ENCODE measurements at places on chromosomes 3 and 15.

DNA sequence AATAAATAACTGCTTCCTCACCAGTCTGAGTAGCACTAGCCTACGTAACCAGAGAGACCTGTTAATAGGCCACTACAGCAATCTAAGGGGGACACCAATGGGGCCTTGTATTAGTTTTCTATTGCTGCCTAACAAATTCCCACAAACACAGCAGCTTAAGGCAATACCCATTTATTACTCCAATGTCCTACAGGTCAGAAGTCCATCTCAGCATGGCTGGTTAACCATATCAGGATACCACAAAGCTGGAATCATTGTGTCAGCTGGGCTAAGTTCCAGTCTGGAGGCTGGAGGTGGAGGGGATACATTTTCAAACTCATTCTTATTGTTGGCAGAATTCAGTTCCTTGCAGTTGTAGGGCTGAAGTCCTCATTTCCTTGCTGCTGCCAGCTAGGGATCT, 331.9 kb downstream of the ULK4 start:
- no peak for DNase-seq

- no peak for DNase-seq
Measured at GRCh38 chr3:68666429-68667136, 265.8 kb downstream of the TAFA4 start.

- no peak for DNase-seq
Measured at GRCh38 chr3:24639061-24639460, 144.4 kb upstream of the THRB start.

DNA sequence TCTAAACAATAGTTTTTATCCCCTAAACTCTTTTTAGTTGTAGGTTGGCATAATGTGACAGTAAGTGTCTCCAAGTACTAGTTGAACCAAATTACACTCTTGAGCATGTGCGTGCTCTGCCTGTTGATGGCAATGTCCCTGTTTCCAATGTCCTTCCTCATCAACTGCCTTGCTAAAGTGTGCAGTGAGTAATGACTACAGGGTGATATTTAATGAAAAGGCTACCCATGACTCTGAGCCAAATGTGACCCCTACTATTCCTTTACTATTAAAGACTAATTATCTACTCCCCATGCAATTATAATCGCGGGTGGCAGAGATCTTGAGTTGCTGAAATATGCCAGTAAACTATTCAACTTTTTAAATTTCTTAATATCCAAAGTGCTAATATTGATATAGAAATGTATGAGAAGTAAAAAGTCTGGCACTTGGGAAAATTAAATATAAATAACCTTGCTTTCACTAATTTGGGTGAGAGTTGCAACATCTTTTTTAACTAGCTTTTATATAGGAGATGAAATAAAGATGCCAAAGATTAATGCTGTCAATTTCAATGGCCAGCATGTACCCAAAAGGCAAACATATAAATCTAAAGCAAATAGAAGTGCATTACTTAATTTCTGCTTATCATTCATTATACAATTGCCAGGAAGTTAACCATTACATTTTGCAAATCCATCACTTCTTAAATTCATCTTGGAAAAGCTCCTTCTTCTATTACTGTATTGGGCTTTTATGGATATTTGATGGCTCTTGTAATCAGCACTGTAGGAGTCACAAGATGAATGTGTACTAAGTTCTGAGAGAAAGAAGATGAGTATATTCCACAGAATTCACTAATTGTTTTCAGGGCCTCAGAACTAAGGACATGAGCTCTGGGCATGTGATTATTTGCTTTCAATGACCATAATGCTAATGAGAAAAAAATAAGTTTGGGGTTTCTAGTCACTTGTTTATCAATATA, 518.2 kb upstream of the NAALADL2 start:
- DNase-seq: no peak

- DNase-seq: no peak
Measured at GRCh38 chr15:51315726-51316125, 22.7 kb downstream of the CYP19A1 start.

- no peak for DNase-seq
Measured at GRCh38 chr3:39485547-39485946, 18.1 kb downstream of the MOBP start.

DNA sequence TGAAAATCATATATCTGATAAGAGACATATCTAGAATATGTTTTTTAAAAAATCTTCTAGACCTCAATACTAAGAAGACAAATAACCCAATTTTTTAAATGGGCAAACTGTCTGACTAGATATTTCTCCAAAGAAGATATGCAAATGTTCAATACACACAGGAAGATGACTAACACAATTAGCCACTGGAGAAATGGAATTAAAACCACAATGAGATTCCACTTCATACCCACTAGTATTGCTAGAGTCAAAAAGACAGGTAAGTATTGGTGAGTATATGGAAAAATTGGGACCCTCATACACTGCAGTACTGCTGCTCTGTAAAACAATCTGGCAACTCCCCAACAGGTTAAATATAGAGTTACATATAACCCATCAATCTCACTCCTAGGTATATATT, 33.1 kb upstream of the TOPAZ1 start:
- no peak for DNase-seq

DNA sequence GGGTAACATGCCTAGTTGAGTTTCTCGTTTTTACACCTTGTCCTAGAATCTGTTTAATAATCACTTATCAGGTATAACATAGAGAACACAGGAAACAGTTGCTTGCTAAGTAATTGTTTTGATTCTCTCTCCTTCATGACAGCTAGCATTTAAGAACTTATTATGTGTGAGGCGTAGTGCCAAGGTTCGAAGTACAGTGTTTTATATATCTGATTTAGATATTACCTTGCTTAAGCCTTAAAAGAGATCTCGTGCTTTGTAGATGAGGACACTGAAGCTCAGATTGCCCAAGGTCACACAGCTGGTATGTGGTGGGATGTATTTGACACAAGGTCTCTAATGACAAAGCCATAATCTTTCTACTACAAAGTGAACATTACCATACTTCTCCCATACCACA, 29.0 kb upstream of the IFT57 start:
- no peak for DNase-seq

GRCh38 chr15:76177491-76178040, 117.8 kb downstream of the TMEM266 start:
- no peak for DNase-seq

DNA sequence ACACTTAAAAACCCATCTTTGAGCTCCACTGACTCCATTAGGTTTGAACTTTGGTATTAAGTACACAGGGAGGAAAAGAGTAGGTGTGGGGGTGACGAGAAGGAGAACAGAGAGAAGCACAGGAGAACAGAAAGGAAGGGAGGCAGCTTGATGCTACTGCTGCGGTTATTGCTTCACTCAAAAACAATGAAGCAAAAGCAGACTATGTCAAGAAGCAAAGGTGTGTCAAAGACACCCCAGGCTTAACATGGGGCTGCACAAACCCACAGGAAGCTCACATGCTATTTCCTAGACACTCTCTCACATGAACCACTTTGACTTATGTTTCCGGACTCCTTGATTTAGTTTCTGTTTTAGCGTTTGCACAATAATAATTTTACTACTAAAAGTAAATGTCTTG, 961.0 kb upstream of the CFAP20DC start:
- peak; percentile 54 for DNase-seq

GRCh38 chr15:67917636-67918035, 77.8 kb upstream of the RNU6-1 start:
- DNase-seq: no peak

GRCh38 chr3:35968043-35968622, 328.8 kb downstream of the ARPP21 start:
- no peak for DNase-seq

GRCh38 chr15:57554812-57555179, 36.9 kb upstream of the MYZAP start:
- DNase-seq: no peak

GRCh38 chr15:74664028-74664616, 31.7 kb downstream of the EDC3 start:
- DNase-seq: no peak

GRCh38 chr15:65263313-65263712, 23.4 kb downstream of the PARP16 start:
- no peak for DNase-seq

DNA sequence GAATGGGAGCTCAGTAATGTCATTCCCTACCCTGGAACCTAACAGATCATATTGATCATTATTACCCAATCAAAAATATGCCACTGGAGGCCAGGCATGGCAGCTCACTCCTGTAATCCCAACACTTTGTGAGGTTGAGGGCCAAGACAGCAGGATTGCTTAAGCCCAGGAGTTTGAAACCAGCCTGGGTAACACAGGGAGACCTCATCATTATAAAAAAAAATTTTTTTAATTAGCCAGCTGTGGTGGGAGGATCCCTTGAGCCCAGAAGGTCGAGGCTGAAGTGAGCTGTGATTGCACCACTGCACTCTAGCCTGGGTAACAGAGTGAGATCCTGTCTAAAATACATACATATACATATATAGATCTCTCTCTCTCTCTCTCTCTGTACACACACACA, 10.2 kb downstream of the IGDCC4 start:
- DNase-seq: no peak

GRCh38 chr3:167125612-167126407, 254.3 kb downstream of the ZBBX start:
- no peak for DNase-seq

DNA sequence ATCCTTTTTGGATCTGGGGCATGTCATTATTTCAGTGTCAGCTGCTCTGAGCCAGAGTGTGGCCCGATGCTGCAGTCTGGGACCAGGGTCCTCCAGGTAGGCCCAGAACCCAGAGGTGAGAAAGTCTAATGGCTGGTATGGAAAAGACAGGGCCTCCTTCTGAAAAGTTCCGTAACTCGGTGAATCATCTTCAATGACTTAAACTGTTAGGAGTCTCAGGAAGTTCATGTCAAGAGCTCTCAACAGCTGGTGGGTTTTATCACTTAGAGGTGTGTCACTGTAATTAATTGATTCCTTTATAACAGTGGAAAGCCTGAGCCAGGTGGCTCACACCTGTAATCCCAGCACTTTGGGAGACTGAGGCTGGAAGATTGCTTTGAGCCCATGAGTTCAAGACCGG, 28.5 kb upstream of the PDE8A start:
- no peak for DNase-seq

DNA sequence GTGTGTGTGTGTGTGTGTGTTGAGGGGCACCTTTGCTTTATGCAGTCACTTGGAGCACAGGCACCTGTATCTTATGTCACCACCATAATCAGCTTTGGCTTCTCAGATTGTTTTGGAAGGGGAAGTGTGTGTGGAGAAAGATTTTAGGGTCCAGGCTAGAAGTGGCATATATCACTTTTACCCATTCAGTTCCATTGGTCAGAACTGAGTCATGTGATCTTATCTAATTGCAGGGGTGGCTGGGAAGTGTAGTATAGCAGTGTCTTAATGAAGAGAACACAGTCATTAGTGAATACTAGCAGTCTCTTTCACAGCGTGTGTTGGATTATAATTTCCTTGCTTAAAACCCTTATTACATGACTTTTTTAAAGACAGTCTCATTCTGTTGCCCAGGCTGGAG, 20.6 kb downstream of the NCK1 start:
- DNase-seq: no peak

DNA sequence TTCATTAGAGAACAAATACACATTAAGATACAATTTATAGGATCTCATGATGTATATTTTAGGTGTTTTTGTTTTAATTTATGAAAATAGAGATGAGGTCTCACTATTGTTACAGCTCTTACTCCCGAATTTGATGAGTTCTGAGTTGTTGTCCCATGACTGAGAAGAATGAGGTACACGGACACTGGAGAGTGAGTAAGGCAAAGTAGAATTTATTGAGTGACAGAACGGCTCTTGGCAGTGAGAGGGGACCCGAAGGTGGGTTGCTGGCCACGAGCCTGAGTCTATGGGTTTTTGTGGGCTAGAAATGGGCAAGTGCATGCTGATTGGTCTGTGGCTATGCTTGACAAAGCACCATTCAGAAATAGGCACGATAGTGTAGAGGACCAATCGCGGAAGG, 3.1 kb upstream of the RNF168 start:
- DNase-seq: no peak

- no peak for DNase-seq
Measured at GRCh38 chr3:85364296-85364909, 405.6 kb downstream of the CADM2 start.

DNA sequence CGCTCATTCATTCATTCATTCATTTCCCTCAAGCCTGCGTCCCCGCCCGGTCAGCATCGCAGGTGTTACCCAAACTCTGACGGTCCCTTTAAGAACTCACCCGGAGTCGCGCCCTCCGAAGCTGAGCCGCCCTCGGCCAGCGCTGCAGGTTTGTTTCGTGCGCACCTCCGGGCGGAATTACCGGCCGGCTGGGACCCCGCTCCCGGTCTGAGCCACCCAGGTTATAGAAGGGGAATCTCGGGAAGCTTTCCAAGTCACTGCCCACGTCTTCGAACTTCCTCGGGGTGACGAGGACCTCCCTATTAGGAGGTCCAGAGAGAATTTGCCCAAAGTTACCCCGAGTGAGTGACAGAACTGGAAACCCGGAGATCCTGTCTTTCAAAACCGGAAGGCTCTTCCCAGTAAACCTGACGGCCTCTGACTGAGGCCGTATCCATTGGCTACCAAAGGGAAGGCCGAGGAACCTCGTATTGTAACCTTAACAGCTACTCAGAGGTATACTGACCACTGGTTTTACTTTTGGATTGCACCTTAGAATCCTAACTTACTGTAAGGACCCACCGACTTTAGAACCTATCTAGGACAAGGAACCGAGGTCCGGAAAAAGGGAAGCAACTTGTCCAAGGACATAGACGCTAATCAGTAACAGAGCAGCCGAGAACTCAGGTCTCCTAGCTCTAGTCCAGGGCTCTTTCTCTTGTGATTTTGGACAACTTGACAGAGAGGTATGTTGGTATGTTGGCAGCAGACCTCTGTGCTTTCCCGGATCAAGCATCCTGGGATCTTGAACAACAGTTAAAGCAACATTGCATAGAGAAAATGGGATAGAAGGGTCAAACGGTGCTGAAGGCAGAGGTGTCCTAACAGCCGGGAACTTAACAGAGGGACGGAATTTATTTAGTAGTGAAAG, 788 bp upstream of the DLG1 start:
- DNase-seq: no peak

- no peak for DNase-seq
Measured at GRCh38 chr15:91872356-91873137, 19.0 kb downstream of the SLCO3A1 start.

GRCh38 chr15:68208636-68209240, 3.6 kb upstream of the CALML4 start:
- no peak for DNase-seq

DNA sequence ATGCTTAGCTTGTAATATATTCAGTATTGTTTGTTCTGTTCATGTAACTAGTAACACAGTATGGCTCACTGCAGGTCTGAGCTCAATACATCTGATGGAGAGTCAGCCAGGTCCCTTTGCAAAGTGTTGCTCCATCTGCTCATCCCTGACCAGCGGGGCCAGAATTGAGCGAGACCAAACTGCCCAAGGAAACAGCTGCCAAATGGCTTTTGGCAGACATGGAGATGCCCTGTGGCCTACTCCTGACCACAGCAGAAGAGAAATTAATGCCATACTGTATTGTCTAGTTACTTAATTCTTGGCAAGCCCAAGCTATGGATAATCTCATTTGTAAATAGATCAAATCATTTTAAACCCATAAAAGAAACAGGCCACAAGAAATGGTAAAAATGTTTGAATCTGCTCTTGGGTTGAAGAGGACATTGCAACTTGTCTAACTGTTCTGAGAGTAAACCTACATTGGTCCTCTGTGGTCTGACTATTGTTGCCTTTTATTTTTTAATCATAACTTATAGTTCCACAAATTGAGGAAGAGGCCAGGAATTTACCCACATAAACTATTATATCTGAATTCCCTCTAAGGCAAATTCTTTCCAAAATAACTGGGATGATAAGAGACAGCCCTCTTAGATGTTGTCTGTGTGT, 209.5 kb downstream of the EBLN2 start:
- no peak for DNase-seq

GRCh38 chr3:197309528-197310361, 11.3 kb upstream of the DLG1 start:
- DNase-seq: no peak

All from KG1 (cell line).